AML-193 (cell line): ENCODE measurements at places on chromosomes 1 and 21.

DNA sequence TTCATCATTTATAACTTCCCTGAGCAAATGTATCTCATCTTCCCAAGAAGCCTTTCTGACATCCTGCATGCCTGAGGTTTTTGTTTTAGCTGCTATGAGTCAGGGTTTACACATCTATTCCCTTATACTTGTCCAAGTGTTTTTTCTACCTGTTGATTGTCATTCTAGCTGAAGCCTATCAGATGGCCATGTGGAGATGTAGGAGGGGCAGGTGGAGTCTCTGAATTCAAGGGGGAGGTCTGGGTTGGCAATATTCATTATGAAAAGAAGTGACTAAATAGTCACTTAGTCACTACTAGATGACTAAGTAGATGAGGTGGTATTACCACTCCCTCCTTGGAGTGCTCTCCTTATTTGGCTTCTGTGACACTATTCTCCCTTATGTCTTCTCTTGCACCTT lies 52.4 kb downstream of the XCL1 start:
- DNase-seq = no peak

- no peak for DNase-seq
Observed at GRCh38 chr1:12594490-12594889, 23.5 kb downstream of the DHRS3 start.

DNA sequence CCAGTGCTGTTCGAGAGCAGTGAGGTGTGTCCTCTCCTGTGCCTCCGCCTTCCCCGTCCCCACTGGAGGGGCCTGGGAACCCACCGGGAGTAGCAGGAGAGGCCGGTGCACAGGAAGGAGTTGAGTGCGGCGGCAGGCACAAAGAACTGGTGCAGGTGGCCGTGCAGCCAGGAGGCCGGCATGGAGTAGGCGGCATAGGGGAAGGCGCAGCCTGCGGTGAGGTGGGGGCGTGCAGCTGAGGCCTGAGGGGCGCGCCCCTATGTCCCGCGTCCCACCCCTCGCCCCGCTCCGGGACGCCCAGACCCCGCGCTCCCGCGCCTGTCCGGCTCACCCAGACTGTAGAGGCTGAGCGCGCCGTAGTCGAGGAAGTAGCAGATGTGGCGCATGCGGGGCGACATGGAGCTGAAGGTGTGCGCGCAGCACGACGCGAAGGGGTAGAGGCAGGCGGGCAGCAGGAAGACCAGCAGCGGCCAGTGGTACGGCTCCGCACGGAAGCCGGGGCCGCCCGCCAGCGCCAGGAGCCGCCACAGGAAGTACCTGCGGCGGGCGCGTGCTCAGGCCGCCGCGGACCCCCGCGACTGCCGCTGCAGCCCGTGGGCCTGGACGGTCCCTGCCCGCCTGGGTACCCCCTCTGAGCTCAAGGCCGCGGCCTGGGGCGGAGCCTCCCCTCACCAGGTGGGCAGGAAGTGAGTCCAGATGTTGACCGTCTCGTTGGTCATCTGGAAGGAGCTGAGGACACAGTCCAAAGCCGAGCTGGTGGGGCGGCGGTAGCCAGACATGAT lies 2.2 kb downstream of the PAQR6 start:
- no peak for DNase-seq

- DNase-seq = no peak
Observed at GRCh38 chr21:41667136-41667535, 99.7 kb downstream of the RIPK4 start.

DNA sequence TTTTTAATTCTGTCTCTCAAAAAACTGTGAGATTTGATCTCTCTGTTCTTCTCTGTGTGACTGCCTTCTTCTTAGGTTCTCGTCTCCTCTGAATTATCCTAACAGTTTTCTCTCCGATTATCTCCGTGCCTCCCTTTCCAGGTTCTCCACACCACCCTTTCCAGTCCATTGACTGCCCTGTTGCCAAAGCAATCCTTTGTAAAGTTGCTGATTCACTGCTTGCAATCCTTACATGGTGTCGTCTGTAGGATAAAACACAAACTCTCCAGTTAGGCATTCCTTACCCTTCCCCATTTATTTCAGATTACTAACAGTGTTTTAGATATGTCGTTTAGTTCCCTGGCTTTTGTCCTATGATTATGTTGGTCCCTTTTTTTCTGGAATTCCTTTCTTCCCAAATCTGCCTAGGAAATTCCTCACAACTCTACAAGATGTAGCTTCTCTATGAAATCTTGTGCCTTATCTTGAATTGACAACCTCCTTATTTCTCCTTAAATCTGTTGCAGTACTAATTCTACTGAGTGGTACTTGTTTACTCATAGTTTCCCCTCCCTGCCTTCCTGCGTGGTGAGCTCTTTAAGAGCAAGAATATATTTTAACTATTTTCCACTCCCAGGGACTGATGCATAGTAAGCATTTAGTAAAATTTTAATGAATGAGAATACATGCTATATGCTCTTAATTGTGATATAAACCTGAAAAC lies 22.3 kb downstream of the RCOR3 start:
- DNase-seq = no peak

DNA sequence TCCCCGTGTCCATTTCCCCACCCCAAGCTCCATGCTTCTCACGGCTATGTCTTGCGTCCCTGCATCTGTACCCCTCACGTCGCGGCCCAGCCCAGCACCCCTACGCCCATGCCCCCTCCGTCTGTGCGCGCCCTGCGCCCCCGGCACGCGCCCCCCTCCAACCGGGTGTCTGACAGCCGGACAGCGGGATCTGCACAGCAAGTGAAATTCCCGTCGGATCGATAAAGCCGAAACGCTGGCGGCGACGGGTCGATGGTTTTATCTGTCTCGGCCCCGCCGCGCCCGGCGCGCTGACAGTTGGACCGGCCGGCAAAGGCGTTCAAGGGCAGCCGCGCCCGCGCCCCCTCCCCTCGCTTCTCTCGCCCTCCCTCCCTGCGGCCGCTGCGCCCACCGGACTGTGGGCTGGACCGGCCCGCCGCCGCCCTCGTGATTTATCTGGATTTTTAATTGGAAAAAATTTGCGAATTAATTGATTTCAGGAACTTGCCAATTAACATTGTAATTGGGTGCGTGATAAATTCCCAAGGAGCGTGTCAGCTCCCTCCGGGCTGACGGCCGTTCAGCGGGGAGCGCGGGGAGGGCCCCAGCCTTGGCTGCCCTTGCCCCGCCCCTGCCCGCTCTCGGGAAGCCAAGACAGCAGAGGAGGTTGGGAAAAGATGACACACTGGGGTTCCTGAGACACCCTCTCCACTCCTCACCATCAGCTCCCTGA lies 57.1 kb downstream of the TMEM53 start:
- no peak for DNase-seq

DNA sequence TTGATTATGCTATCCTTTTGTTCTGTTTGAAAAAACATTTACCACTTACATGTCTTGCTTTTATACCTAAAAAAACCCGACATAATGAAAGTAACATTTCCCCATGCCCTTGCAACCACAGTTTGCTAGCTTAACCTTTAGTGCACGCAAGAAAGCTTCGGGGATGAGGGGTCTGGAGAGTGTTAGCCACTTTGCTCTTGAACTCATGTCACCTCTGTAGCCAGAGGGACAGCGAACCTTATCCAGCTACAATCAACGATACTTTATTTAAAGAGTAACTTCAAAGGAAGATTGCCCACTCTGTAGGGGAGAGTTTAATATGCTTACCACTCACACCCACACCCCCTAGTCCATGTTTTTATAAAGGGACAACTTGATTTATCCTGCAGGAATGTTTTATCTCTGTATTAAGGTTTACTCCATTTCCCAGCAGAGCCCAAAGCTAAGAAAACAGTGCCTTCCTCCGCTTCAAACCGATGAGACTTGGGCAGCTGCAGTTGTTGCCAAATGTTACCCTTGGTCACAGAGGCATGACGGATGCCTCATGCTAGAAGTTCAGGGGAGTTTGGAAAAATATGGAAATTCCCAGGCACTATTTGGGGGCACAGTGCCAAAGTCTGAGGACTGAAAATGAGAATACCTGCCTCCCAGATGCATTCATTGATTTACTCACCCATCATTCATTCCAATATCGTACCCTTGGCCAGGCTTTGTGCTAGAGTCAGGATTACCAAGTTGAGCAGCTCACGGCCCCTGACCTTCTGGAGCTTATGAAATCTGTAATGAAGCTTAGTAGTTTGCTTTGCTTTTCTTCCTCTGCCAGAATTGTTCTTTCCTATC lies 61.4 kb upstream of the VCAM1 start:
- no peak for DNase-seq

- DNase-seq = no peak
Observed at GRCh38 chr1:51954783-51955182, 35.7 kb downstream of the RAB3B start.

DNA sequence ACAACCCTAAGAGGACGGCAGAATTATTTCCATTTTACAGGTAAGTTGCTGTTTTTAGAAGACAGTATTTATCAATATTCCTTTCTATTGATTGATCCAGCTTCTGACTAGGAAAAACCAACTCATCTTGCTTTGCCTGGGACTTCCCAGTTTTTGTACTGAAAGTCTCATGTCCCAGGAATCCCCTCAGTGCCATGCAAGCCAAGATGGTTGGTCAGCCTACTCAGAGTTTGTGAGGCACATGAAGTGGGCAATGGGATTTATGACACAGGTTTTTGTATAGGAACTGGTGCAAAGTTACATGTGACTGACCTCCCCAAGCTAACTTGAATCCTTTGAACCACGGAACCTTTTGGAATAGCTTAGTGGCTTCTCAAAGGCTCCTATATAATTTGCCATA lies 45.5 kb downstream of the GNG12 start:
- DNase-seq = no peak

- peak; percentile 77 for DNase-seq
Observed at GRCh38 chr1:167517535-167518330, 596 bp downstream of the CD247 start.

DNA sequence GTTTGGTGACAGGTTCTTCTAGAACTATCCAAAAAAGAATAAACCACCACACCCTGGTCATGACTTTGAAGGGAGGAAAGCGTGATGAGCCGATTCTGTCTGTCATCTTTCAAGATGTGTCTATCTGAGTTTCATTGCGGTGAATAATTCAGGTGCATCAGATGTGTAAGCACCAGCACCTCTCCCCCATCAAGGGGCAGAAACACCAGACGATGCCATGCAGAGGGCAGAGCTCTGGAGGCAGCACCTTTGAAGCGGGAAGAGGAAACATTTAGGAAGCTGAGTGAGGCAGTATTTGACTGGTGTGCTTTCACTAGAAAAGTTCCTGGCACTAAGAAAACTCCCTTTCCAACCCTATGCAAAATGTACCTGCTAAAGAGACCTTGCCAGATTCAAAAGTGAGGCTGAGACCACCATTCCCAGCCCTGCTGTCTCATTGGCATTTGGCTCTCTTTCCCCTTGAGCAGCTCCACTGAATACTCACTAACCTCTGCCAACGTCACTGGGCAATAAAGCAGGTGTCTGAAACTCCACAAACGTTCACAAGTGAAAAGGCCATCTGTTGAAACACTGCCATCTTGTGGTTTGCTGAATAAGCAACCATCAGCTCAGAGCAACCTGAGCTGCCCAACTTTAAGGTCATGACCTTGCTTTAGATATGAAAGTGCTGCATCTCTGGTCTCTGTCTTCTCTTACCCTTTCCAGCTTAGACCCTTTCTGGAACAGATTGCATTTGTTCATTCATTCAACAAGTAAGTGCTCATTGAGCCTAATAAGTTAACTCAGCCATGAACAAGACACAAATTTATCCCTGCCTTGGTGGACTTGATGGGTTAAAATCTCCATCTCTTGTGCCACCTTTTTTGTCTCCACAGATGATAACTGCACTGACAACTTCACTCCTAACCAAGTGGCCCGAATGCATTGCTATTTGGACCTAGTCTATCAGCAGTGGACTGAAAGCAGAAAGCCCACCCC lies 228.6 kb downstream of the PAPPA2 start:
- DNase-seq = peak; percentile 25

DNA sequence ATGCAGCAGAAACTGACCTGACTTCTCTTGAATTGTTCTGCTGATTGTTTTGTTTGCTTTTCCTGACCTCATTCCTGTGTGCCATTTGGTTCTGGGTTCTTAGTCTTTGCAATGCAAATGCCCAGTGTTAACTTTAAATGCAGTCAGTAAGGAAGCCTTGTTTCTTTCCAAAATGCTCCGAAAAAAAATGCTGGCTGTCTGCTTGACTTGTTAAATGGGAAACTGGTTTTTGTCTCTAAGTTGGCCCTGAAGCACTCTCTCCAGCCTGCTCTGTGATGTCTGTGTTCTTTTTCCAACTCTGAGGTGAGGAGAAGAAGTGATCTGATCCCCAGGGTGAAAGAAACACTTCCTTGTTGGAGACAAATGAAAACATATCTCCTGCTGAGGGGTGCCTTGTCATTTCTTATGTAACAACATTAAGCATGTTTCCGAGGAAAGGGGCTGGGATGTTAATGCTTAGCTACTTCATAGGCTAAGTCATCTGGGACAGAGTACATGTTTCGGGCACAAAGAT lies 256.3 kb upstream of the ADGRL4 start:
- no peak for DNase-seq

- DNase-seq = no peak
Observed at GRCh38 chr1:17061892-17062291, 8.1 kb upstream of the SDHB start.

DNA sequence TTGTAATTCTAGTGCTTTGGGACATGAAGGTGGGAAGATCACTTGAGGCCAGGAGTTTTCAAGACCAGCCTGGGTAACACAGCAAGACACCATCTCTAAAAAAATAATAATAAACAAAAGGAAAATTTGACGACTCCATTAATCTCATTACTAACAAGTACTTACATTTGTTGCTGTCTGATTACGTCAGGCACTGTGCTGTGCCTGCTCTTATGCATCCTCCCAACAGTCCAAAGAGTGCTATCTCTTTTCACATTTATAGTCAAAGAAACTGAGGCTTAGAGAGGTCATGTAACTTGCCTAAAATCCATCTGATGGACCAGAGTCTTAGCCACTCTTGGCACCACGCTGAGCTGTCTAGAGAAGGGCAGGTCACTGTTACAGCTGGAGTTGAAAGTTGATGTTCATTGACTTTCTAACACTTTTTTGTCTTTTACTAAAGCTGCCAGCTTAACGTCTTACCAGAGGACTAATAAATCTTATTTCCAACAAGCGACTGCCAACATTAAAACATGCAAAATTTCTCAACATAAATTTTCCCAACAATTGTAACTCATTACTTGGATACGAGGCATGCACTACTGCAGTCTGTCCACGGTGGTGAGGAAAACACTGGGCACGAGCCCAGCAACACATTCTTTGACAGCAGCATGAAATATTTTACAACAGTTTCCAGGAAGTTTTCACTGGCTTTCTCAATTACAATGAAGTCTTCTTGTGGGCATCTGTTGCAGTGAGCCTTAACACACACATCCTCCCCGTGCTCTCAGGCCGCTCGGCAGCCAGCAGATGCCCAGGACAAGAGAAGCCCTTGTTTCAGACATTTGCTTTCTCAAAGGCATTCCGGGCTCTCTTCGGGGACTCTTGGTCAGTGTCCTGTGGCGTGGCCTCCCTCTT lies 262.9 kb upstream of the PROX1 start:
- no peak for DNase-seq

GRCh38 chr1:77253211-77253610 lies 28.6 kb upstream of the AK5 start:
- no peak for DNase-seq

- DNase-seq = no peak
Observed at GRCh38 chr1:162757476-162757875, 33.0 kb upstream of the HSD17B7 start.

GRCh38 chr1:1059494-1060280 lies 14.4 kb downstream of the RNF223 start:
- DNase-seq = peak; percentile 50
